Stimulated activated CD4-positive, alpha-beta T cell treated with anti-CD3 and anti-CD28 coated beads, Interleukin-1b, Interleukin-23, amount 100 ng/mL, for 4 hours (primary cell): ENCODE measurements at places on chromosomes 16 and 17.
A peak's percentile ranks its signal among the peaks of the same experiment; 100 is the strongest.

DNA sequence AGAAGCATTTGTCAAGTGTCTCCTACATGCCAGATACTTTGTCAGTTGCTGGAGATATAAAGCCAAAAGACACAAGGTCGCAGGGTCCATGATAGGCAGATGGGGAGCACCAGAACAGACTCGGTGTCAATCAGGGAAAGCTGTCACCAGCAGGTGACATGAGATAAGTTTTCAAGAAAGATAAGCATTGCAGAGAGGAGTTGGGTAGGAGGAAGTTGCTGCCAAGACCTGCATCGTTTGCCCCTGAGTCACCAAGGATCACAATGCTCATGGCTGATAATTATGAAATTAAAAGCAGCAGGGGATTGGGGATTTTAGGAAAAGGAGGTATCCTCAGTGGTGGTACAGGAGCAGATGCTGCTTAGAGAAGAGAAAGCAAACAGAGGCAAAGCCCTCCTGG, 551.1 kb upstream of the CDH11 start:
- no peak for DNase-seq

DNA sequence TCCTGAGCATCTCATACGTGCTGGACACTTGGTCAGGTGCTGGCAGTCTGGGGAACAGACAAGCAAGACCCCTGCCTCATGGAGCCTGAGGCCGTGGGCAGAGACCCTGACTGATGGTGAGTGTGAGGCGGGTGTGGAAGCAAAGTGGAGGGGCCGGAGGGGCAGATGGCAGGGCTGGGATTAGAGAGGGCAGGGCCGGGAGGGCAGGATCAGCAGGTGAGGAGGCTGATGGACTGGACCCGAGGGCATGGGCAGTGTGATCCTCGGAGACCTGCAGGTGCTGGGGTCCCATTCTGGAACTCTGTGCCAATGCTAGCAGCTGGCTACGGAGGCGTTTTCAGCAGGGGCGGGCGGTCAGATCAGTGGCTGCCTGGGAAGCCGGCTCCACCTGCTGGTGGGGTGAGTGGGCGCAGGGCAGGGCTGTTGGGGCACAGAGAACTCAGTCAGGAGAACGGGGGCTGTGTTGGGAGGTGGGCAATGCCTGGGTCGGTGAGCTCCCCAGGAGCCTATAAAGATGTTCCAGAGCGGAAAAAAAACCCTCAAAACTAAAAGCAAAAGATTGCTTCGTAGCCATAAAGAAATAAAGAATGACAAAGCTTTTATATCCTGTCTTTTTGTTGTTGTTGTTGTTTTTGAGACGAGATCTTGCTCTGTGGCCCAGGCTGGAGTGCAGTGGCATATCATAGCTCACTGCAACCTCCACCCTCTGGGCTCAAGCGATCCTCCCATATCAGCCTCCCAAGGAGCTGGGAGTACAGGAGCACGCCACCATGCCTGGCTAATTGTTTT, 8.9 kb upstream of the C16orf74 start:
- no peak for DNase-seq

- peak; percentile 31 for DNase-seq
These were observed at the start of gene SLC16A5 for GRCh38 chr17:75087558-75088453. Gene SLC16A5 (plus strand): TSS chr17:75087954. CDS start chr17:75093637, 5,683 bp downstream.

DNA sequence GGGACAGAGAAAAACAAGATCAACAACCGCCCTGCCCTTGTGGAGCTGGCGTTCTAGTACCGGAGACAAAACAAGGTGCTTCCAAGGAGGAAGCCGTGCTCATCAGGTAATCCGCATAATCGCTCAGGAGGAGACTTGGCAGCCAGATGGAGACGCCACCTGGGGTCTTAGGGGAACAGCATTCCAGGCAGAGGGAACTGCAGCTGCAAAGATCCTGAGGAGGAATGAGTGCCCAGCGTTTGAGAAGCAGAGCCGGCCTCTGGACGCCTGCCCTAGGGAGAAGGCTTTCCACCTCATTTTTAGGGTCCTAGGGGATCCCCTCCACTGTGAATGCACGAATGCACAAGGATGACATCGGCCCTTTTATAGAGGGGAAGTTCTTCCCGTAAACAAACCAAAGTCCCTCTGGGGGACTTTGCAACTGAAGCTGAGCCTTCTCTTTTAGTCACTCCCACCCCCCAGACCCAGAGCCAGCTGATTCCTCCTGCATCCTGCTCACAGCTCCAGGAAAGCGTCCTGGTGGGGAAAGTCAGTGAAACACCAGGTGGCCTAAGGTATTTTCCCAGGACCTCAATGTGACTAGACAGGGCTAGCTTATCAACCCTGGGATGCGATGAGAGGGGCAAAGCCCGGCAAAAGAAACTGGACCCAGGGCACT, 13.2 kb upstream of the MPRIP start:
- no peak for DNase-seq

GRCh38 chr17:39244600-39245570, 19.1 kb upstream of the STAC2 start:
- peak; percentile 84 for DNase-seq

- DNase-seq: no peak
These were observed 132.3 kb upstream of the FAM20A start for GRCh38 chr17:68733241-68734176.

- no peak for DNase-seq
These were observed 286.3 kb downstream of the NPIPA8 start for GRCh38 chr16:18050234-18050633.

DNA sequence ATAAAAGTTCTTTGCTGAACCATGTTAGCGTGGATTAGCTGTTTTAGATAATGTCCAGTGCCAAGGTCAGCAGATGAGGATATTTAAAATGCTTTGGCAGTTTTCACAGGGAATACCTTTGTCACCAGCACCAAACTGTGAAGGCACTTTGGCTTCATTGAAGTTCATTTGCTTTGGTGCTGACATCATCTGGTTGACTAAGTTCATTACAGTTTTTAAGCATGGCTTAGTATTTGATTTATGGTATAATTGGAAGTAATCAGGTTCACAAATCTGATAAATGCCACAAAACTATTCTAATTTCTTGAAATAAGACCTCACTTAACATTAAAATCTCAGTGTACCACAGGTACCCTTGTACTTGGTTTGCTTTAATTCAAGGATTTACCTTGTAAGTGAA, 4.3 kb downstream of the GID4 start:
- DNase-seq: no peak

DNA sequence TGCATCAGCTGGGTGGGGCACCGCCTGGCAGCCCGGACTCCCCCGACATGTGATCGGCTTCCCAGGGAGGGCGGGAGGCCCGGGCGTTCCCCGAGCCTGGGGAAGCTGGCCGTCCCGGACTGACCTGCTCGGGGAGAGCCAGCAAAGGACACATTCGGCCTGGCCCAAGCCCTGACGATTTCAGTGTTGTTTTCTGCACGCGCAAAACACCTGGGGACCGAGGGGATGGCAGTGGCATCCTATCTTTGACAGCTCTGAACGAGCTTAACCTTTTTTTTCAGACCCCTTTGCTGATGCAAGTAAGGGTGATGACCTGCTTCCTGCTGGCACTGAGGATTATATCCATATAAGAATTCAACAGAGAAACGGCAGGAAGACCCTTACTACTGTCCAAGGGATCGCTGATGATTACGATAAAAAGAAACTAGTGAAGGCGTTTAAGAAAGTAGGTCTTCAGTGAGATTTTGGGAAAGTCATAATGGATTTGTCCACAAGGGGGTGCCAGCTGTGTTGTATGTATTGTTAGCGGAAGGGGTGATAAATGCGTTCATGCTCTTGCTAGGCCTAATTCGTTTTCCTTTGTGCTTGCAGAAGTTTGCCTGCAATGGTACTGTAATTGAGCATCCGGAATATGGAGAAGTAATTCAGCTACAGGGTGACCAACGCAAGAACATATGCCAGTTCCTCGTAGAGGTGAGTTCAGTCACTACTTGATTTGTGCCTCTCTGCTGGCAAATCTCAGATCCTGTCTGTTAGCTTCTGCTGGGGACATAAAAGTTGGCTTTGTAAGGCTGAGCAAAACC, 1.0 kb downstream of the EIF1 start:
- no peak for DNase-seq

DNA sequence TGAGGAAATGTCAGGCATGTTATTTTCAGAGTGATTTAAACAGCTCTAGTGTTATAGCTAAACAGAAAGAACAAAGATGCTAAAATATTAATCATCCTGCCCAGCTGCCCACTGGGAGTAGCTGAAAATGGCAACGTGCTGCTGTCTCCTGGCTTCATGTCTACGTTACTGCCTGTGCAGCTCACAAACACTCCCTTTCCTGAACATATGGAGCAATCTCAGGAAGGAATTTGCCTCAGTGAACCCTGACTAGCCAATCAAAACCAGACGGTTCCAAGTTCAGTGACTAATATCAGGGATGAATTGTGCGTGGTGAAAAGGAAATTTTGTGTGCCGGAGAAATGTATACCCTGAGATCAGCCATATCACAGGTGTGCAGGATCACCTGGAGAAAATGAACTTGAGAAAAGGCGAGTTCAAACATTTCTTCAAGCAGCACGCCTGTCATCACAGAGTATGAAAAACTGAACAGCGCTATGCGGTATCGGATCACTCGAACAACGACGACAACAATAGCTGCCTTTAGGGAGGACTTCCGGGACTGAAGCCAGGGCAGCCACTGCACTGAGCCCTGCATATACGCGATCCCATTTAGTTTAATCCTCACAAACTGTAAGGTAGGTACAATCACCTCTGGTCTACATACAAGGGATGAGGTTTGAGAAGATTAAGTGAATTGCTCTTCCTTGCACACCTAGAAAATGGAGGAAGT, 110.3 kb downstream of the STX8 start:
- no peak for DNase-seq

DNA sequence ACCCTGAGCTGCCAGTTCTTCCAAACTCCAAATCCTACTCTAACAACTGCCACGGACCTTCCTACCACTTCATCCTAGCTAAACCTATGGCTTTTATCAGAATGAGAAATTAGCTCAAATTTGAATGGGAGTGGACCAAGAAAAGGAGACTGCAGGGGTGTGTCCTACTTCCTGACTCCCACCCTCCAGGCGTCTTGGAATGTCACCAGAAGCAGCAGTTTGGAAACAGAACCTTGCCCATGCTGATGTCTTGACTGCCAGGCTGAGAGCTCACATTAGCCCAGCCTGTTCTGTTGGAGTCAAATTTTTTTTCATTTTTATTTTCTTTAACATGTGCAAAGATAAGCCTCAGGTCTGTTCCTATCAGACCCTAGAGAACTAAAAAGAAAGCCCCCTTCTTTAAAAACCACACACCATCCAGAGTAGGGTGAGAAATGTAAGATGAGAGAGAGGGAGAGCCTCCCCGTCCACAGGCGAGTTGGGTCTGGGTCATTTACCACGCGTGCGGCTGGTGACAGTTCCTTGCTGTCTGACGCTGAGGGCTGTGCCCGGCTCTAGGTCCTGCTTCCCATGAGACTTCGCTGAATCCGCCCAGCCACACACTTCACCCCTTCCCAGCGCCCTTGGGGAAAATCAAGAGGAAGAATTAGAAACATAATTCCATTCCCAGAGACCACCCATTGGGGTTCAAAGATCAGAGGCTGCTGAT, 54.3 kb downstream of the WNT3 start:
- no peak for DNase-seq

DNA sequence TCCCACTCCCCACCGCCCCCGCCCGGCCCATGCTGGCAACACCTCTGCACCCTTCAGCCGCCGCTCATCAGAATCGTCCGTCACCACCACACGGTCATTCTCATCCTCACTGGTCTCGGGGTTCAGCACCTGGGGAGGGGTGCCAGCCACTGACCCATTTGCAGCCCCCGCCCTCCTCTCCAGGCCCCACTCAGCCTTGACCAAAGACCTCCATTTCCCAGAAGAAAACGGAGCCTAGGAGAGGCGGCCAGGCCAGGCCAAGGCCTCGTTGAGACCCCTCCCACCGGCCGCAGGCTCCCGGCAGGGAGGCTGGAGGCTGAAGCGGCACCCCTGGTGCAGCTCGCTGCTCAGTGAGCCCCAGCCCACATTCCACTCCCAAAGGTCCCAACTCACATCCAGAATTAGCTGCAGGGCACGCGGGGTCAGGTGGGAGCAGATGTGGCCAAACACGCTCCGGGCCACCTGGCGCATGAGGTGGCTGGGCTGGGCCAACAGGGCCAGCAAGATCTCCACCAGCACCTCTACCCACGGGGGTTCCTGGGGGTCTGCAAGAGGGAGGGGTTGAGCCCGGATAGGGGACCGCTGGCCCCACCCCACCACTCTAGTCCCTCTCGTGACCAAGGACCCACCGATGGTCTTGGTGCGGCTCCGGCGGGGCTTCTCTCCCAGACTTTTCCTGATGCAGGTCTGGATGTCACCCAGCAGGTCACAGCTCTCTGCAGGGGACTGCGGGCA, 9.8 kb downstream of the MYBBP1A start:
- no peak for DNase-seq

- DNase-seq: no peak
These were observed 43.7 kb upstream of the GOSR1 start for GRCh38 chr17:30433514-30433913.

GRCh38 chr16:85172455-85173145, 60.3 kb upstream of the CIBAR2 start:
- no peak for DNase-seq
